Hematopoietic multipotent progenitor cell treated with erythropoietin and hydrocortisone succinate and interleukin-3 and kit ligand, for 4 days (in vitro differentiated cells): ENCODE measurements at places on chromosomes 7 and 10.

DNA sequence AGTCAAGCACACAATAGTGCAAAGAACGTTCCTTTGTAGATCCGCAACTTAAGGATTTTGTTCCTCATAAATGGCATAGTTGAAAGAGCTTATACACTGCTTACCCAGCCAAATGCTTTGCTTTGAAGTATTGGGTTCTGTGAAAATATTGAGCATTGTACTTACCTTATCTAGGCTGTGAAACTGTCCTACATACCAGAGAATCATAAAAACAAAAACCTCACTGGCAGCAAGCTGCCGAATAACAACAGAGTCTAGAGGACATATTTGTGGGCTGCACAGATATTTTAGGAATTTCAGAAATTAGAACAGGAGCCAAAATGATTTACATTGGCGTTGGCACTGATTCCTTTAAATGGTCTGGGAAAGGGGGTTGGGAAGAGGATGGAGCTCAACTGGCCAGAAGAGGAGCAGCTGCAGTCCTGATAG is 174.8 kb downstream of the RTKN2 start:
- DNase-seq, result no peak

GRCh38 chr10:69869291-69869961 is 67.7 kb downstream of the COL13A1 start:
- DNase-seq, result no peak

DNA sequence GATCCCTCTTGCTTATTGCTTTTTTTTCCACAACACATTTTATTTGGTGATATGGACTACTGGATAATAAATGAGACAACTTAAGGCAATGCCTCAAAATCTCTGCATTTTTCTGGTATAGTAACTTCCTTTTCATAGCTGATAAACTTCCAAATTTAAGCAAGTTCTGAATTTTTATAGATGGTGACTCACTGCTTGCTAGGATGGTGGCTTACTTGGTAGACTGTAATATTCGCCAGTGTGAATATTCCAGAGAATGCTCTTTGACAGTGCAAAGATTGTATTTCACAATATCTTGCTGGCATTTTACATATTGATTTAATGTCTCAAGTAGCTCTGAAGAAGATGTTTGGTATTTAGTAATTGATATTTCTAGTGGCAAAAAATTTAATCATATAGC is 472.4 kb downstream of the TFEC start:
- no peak for DNase-seq

GRCh38 chr10:566241-566885 is 123.1 kb downstream of the DIP2C start:
- DNase-seq, result no peak

- no peak for DNase-seq
These were observed 37.1 kb downstream of the PRTFDC1 start for GRCh38 chr10:24915304-24915703.

DNA sequence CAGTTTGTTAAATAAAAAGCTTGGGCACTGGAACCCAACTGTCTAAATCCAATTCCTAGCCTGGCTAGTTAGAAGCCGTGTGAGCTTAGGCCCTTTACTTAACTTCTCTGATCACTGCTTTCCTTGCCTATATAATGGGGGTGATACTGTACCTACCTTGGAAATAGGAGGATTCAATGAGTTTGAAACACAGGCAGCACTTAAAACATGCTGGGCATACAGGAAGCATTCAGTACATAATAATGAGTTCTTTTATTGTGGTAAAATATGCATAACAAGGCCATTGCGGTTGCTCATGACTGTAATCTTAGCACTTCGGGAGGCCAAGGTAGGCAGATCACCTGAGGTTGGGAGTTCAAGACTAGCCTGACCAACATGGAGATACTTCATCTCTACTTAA is 47.4 kb upstream of the SEPHS1 start:
- no peak for DNase-seq

DNA sequence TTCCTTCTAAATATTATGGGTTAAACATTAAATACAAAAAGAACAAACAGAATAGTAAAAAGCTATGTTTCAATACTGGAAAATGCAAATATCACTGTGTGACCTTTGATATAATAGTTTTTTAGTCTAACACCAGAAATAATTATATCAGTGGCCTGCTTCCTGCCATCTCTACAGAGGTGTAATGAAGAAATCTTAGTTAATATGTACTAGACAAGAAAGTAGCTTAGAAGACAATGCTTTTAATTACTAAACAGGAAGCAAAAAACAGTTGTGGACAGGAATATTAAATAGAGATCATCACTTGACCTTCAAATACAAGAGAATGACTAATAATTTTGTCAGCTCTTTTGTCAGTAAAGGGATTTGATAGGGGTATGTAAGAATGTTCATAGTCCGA is 47.4 kb upstream of the LRRN3 start:
- no peak for DNase-seq

DNA sequence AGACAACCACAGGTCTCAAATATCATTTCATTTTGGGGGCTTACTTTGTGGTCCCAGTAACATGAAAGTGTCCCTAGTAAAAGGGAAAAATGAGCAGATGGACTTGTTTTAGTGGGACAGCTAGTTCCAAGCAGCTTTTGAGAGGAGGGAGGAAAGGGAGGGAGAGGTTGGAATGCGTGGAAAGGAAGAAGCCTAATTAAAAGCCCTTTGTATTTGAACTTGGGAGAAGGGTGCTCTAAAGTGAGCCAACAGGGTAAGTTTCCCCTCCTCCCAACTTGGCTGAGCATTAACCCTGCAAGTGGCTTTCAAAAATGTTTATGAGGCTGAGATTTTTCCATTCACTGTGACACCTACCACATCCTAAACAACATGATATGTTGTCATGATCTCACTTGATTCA is 38.8 kb upstream of the LYZL1 start:
- no peak for DNase-seq
